Kidney tubule cell (primary cell): ENCODE measurements at places on chromosomes 3 and 15.

DNA sequence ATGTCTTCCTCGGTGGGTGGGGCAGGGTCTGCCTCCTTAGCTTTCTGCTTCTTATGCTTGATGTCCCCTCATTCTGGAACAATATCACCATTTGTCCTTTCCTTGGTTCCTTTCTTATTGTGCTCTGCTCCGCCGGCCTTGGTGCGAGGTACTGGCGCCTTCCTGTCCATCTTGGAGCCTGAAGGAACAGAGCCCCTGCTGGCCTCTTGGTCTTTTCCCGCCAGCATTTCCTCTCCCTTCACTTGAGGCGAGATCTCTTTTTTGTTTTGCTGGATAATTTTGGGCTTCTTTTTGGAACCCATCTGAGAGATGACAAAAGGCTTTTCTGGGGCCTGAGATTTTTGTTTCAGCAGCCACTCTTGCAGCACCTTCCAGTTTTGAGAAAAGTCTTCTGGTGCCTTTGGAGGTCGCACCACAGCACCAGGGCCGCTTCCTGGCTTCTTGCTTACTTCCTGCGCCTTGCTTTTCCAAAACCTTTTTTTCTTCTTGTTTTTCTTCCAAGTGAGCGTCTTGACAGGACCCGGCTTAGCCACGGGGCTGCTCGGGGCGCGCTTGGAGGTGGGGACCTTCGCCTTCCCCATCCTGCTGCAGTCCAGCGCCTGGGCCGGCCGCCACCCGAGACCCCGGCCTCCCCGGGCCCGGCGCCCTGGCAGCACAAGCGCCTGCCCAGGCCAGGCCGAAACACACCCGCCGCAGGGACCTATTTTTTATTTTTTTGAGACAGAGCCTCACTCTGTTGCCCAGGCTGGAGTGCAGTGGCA, 127.1 kb downstream of the KLF13 start:
- DNase-seq: no peak

DNA sequence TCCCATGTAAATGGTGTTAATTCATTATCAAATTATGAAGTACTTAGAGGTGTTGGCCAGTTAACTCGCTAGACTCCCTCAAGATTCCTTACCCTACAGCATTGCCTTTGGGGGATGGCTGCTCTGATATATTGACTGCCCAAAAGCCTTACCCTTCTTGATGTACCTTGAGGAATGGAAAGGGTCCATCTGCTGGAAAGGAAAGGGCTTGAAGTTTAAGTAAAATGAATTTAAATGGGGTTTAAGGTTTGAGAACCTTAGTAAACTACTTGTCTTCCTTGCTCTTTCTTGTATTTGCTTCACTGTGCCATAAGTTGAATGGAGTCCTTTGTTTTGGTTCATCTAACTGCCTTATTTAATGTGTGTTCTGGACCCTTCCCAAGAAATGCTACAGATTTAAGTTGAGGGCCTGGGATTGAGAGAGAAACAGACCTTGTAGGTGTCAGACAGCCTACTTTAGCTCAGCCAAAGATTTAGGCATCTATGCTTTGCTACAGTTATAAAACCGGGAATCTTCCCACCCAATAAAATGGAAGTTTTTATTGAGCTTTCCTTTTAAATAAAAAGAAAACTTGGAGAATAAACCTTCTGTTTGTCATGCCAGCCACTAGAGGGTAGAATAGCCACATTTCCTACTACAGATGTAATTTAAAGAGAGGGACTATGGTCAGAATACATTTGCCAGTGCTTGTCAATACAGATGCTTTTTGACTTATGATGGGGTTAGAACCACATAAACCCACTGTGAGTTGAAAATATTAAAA, 25.3 kb downstream of the CMSS1 start:
- peak; percentile 68 for DNase-seq

DNA sequence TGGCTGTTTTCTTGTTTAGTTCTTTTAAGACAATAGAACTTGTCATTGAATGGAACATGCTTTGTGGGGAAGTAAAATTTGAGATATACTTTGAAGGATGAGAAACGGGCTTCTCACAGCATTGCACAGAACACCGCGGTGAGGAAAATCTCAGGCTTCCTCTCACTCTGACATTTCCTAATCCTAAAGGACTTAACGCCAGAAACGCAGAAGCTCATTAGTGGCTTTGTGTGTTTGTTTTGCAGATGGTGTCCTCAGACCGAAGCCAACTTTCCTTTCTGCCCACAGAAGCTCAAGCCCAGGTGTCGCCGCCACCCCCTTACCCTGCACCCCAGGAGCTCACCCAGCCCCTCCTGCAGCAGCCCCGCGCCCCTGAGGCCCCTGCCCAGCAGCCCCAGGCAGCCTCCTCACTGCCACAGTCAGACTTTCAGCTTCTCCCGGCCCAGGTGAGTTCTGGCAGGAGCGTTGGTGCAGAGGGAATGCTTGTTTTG, 78.9 kb upstream of the BLM start:
- no peak for DNase-seq

GRCh38 chr15:64029633-64030032, 16.7 kb downstream of the DAPK2 start:
- DNase-seq: no peak

- no peak for DNase-seq
Observed at GRCh38 chr15:34213690-34214089, 3.8 kb upstream of the KATNBL1 start.

GRCh38 chr15:91209726-91210125, 109.7 kb downstream of the SV2B start:
- DNase-seq: no peak

- peak; percentile 70 for DNase-seq
Observed at GRCh38 chr3:146189519-146190173, 28.7 kb upstream of the PLOD2 start.
